CD8-positive, alpha-beta memory T cell (primary cell): ENCODE measurements at places on chromosomes 1 and 21.

DNA sequence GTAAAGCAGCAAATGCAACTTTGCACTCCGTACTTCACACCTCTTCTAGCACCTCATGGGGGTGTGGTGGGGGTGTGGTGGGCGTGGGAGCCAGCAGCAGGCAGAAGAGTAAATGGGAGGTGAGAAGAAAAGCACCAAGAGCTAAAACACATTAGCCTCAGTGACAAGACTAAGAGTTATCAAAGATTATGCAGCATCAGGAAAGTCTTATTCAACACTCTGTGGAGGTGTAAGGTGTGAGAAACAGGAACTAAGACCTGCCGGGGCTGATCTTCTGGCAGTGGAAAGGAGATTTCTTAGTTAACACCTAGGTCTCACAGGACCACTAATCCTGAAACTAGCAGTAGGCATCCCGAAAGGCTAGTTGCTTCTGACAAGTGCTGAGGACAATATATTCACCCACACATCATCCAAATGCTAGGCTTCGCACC is 9.9 kb downstream of the TGFBR3 start:
- peak; percentile 47 for DNase-seq

DNA sequence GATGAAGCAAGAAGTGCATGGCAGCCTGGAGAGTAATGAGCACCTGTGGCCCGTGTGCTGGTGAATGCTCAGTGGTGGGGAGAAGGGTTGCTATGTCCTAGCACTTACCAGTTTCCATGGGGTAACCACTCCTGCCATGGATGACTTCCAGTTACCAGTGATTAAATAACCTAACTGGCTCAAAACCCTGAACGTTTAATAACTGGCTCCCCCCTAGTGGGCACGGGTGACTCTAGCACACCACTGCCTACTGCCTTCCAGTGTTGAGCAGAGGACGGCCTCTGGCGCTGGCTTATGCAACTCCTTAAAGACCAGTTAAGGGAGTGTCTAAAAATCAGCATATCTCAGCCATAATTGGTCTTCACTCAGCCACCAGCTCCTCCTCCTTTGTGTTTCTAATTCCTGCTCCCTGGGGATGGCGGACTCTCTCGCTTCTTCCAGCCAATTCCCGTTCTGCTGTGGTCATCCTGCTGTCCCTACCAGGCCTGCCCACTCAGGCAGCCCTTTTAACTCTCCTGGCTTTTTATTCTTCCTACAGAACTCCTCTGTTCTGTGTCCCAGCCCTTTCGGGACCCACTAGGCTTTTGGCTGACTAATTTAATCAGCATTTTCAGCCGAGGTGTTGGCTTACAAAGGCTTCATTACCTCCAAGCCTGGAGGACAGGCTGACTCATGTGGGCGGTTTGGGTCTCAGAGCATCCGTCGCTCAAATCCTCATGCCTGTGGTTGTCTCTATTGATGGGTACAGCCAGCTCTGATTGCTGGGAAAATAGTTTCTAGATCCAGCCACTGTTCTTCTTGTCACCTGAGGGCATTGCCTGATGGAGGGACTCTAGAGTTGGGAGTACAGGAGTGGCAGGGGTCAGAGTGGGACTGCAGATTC is 332.4 kb downstream of the CAMTA1 start:
- no peak for DNase-seq

DNA sequence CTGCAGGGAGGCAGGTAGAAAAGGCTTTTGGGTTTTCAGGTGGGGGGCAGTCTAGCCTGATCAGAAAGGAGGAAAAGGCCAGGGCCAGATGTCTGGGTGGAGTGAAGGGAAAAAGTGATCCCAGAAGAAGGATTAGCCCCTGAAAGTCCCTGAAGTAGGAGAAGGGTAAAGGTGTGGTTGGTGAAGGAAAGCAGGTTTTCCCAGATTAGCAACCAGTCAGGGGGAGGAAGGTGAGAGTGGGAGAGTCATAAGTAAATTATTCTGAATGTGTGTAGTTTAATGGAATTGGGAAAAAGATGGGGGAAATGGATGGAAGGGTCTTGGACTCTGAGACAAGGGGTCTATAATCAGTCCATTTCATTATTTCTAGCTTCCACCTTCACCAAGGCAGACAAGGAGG is 647 bp upstream of the SPRR1A start:
- no peak for DNase-seq

DNA sequence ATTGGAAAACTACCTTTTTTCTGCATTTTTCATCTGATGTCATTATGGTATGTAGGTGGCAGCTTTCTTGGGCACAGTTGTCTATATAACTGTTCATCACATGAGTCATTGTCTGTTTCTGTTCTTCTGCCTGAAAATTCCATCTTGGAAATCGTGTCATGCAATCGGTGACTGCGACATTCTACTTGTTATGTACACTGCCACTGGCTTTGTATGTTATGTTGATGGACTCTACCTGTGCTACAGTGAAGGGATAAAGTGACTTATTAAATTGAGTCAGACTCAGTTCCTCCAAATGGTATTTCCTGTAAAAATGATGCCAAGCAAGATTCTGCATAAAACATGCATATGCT is 8.6 kb downstream of the SMAP2 start:
- peak; percentile 4 for DNase-seq

- DNase-seq, result no peak
Measured at GRCh38 chr1:68725001-68725752, 228.3 kb upstream of the DEPDC1 start.

GRCh38 chr1:110282395-110282794 is 56.8 kb upstream of the RBM15 start:
- DNase-seq, result no peak

DNA sequence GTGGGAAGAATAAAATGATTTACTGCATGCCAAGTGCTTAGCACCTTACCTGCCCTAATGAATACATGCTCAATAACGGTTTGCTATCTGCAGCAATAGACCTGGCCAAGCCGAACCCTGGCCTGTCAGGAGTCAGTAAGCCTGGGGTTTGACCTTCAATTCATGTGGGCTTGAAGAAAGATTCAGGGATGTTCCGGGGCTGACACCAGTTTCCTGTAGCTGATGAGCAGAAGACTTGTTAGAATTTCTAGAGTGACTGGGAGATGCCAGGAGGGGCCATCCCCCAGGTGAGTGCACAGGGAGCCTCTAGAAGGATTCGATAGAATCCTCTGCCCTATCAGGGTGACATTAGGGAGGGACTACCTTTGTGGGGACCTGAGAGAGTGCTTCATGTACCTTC is 210.9 kb downstream of the HIVEP3 start:
- DNase-seq, result no peak

GRCh38 chr1:160108888-160109662 is 6.5 kb upstream of the ATP1A2 start:
- peak; percentile 22 for DNase-seq

GRCh38 chr1:113042285-113043143 is 30.5 kb upstream of the LRIG2 start:
- DNase-seq, result no peak

DNA sequence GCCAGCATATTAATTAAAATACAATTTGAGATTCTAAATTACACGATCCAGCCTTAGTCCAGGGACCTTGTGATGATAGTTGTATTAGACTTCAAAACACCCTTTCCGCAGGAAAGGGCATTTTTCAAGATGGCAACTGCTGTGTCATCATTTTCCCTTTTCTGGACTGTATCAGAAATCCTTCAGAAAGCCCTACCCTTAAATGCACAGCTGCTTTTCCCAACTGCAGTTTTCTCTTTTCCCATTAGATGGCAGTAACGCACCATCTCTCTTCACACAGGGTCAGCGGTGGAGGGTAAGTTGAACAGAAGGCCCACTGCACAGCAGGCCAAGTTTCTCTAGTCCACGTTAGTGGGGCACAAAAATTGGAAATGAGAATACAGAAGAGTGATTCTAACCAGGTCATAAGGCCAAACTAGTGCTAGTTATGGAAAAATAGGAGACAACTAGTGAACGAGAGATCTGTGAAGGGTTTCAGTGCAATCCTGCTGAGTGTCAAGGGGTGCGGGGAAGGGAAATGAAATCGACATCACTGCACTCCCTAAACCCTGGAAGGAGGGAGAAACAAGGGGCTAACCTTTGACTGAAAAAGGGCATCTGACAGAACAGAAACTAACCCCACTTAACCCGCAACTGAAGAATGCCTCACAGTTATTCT is 22.1 kb upstream of the TDRD10 start:
- peak; percentile 45 for DNase-seq

- DNase-seq, result no peak
Measured at GRCh38 chr1:216045400-216045799, 377.8 kb downstream of the USH2A start.

- DNase-seq, result no peak
Measured at GRCh38 chr1:85665932-85666331, 42.3 kb downstream of the ZNHIT6 start.

- DNase-seq, result no peak
Measured at GRCh38 chr1:209646558-209646957, 5.7 kb downstream of the LAMB3 start.

DNA sequence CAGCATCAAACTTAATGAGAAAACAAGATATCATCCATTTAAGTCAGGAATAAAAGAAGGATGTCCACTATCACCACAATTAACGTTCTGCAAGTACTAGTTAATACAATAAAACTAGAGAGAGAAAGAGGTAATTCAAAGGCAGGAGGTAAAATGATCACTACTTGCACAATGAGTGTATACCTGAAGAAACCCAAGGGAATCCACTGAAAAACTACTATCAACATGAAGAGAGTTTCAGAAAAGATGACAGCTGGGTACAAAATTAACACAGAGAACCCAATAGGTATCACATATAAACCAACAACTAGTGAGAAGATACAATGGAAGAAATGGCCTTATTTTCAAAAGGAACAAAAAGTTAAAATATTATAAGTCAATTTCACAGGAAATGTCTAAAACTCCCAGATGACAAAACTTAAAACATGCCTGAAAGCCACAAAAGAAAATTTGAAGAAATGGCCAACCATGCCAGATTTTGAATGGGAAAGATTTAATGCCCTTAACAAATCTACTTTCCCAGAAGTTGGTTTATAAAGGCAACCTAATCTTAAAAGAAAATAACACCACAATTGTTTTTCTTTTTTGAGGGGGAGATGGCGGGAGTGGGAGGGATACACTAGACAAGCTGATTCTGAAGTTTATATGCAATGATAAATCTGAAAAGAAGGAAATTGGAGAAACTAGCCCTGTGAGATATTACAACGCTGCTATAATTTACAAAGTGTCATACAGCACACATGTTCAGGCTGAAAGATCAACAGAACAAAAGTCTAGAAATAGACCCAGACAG is 17.8 kb downstream of the VPS26C start:
- DNase-seq, result no peak

DNA sequence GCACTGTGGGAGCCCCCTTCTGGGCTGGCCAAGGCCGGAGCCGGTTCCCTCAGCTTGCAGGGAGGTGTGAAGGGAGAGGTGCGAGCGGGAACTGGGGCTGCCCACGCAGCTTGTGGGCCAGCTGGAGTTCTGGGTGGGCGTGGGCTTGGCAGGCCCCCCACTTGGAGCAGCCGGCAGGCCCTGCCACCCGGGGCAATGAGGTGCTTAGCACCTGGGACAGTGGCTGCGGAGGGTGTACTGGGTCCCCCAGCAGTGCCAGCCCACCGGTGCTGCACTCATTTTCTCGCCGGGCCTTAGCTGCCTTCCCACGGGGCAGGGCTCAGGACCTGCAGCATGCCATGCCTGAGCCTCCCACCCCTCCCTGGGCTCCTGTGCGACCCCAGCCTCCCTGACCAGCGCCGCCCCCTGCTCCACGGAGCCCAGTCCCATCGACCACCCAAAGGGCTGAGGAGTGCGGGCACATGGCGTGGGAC is 11.6 kb downstream of the SCYL3 start:
- DNase-seq, result no peak

GRCh38 chr1:39321979-39322378 is 117.5 kb downstream of the MACF1 start:
- DNase-seq, result no peak

GRCh38 chr1:151166505-151166956 is 587 bp downstream of the SCNM1 start:
- no peak for DNase-seq

DNA sequence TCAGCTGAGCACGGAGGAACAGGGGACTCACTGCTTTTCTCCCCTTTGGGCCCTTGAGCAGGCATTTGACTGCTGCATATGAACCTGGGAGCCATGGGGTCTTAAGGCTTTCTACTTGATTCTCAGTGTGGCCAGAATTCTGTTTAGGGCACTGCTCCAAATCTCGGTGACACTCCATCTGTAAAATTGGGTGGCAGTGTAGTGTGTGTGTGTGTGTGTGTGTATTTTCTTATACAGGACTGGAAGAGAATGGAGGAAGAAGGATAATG is 162.2 kb downstream of the PBX1 start:
- no peak for DNase-seq

DNA sequence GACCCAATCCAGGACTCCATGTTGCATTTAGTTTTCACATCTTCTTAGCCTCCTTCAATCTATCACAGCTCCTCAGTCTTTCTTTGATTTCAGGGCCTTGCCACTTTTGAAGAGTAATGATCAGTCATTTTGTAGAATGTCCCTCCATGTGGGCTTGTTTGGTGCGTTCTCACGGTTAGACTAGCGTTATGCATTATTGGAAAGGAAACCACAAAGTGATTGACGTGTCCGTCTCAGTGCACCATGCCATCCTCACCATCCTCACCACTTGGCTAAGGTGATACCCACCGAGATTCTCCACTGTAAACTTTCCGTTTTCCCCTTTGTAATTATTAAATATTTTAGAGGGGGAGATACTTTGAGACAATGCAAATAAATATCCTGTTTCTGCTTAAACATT is 59.6 kb upstream of the OLIG2 start:
- no peak for DNase-seq

DNA sequence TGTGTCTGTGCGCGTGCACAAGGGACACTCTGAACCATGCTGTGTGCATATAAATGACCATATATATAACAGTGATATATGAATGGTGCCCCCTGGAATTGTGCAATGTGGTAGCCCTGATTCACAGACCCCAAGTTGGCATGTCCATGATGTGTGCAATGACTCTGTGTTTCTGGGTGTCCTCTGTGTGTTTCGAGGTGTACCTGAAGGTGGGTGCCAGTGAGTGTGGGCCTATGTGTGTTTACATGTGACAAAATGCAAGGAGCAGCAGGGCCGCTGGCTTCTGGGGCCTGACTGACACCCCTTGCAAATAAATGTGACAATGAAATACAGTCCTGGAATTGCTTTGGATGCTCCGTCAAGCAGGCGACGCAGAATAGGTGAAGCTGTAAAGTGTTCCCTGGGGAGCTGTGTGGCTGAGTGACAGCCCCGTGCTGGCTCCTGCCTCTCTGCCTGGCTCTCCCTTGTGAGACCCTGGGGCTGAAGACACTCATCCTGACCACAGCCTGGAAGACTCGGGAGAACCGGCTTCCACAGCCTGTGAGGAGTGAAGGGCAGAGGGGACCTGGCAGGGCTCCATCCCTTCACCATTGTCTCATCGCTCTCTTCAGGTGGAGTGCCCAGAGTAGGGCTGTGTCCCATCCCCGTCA is 38.2 kb upstream of the CSF3R start:
- no peak for DNase-seq
